HuH-7 (cell line): ENCODE measurements at places on chromosomes 5 and 9.
A peak's percentile ranks its signal among the peaks of the same experiment; 100 is the strongest.

GRCh38 chr5:64207978-64208377, 42.3 kb downstream of the RNF180 start:
- no peak for DNase-seq

- DNase-seq = no peak
Observed at GRCh38 chr9:92173318-92173717, 58.1 kb upstream of the SPTLC1 start.

DNA sequence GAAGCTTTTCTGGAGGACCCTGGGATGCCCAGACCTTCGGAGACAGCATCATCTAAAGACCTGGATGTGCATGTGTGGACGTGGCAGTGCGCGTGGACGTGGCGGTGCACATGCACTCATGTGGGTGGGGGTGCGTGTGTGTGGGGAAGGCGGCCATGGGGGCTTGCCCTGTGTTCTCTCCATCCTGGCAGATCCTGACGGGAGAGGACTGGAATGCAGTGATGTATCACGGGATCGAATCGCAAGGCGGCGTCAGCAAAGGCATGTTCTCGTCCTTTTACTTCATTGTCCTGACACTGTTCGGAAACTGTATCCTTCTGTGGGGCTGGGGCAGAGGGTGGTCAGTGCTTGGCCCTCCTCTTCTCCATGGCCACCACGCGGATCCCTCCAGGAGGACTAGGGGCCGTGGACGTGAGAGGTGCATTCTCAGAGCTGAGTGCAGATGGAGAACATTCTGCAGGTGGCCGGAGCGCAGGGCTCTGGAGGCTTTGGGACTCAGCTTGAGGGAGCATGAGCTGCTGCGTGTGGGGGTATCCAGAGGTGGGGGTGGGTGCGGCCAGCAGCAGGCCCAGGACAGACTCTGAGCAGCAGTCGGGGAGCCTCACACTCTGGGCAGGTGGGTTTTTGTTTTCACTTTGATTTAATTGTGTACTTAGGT, 129.1 kb downstream of the CACNA1B start:
- no peak for DNase-seq

DNA sequence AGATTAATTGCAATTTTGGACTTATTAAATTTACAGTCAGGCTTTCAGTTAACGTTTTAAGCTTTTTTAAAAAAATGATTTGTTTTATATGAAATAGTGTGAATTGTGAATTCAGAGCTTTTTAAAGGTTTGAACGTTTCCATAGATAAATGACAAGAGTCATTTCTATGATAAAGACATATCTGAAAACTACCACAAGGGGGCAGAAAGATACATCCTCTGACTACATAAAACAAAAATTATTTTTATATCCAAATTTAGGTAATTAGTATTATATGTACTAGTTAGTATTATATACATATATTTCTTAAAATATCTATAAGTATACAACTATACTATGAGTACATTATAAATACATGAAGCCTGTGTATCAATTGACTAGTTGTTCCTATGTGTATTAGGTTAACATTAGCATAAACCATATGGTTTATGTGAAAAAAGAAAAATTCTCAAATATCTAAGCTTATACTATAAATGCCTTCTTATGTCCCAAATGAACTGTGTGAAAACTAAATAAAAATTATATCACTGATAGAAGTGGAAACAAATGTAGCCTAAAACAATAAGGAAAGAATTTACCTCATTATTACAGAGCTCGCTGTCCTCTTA, 155.2 kb downstream of the MEF2C start:
- DNase-seq = no peak

DNA sequence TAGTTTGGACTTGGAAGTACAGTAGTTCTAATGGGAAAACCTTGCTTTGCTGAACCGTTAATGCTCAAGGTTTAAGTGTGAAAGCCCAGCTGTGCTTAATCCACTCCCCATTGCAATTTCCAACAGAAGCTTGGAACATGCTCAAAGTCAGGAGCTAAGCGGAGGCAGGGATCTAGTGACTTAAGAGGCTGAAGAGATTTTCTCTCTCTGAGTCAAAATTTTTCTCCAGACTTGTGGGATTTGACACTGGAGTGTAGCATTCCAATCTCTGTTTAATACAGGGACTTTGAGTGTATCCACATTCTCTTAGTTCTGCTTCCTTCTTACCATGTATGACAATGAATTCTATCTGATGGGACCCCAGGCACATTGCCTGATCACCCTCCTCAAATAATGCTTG, 471.8 kb downstream of the KIF4B start:
- no peak for DNase-seq

GRCh38 chr5:181168595-181169118, 21.3 kb downstream of the OR2V2 start:
- DNase-seq = no peak

- no peak for DNase-seq
Observed at GRCh38 chr9:95494416-95495371, 22.1 kb downstream of the PTCH1 start.

GRCh38 chr5:76720988-76721569, 5.2 kb downstream of the F2R start:
- DNase-seq = no peak

DNA sequence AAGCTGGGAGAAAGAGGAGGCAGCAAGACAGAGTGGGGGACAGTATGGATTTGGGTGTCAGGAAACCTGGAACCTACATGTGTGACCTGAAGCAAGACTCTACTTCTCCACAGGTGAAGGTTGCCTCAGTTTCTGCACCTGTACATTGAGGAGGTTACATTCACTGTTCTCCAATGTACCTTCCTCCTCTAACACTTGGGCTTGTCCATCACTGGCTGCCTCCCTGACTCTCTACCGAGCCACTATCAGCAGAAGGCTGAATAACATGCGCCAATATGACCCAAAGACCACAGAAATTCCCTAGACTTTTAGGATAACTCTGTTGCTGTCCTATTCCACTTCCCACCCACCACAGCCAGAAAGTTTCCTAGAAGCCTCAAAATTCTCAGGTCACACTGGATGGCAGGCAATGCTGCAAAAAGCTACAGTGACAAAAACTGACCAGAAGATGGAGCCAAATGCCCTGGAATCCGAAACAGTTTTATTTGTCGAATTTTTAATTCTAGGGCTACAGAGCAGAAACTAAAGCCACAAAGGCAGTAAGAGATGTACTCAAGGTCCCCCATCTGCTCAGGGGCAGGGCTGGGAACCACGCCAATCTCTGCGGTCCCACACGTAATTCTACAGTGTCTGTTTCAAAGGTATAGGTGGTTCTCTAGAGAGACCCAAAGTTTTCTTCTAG, 64.4 kb downstream of the FAM114A2 start:
- DNase-seq = peak; percentile 43

DNA sequence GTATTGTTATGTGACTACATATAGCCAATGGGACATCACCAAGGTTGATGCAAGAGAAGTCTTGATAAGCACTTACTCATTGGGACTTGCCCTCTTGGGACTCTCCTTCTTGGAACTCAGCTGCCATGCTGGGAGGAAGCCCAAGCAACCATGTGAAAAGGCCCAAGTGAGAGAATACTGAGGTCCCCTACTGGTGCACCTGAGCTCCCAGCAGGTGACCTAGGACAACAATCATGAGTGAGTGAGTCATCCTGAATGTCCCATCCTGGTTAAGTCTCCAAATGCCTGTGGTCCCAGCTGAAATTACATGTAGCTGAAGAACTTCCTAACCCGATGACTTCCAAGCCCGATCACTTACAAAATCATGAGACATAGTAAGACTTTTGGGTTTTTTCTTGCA, 260.7 kb downstream of the ICE1 start:
- no peak for DNase-seq

DNA sequence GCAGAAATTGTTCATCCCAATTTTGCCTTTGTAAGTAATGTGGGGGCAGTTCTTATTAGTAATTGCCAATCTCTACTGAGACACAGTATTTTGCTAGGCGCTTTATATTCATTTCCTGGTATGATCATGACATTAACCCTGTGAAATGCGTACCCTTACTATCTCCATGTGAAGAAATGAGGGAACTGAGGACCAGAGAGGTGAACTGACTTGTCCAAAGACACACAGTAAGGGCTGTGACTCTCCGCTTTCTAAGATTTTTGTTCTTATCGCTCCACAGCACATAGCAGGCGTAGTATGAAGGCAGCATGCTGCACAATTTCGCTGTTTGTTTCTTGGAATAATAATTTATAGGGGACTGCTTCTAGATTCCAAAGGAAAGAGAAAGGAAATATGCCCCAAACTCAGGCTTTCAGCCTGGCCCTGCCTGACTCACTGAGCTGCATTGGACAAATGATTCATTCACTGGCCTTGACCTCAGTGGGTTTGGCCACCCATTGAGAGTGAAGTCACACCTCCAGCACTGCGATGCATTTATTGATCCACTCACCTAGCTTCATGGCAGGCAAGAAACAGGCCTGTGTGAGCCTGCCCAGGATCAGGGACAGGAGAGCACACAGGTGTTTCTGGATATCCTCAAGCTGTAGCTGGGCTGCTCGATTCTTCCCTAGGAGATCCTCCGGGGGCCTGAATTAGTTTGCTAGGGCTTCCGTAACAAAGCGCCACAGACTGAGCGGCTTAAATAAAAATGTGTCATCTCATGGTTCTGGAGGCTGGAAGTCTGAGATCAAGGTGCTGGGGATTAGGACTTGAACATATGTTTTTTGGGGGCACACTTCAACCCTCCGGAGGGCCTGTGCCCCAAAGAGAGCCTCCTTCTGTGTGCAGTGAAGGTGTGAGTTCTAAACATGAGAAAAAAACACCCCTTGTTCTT, 7.2 kb upstream of the DUSP1 start:
- DNase-seq = peak; percentile 62

DNA sequence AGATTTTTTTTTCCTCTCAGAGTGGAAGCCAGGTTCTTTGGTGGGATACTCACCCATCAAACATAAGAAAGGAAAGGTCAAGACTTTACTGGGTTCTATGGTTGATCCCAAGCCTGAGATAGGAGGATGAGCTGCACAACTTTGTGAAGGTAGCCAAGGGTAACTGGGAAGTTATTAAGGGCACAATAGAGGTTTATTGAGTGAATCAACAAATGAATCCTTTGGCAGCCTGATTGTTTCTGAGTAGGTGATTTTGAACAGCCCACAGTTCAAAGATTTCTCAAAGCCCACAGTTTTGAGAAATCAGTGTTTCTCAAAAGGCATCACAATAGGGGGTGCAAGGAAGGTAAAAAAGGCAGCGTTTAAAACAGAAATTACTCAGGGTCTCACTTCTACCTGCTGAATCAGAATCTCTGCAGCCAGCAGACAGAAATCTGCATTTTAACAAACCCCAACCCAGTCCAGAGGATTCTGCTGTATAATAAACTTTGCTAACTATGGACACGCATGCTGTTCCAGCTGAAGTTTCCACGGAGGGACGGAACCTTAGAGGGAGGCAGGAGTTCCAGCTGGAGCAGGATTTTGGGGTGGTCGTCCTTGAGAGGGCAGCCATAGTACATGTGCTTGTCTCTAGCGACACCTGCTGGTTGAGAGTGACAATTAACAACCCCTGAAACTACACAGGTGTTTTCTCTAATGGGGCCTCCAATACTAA, 32.7 kb upstream of the FSD1L start:
- peak; percentile 38 for DNase-seq

DNA sequence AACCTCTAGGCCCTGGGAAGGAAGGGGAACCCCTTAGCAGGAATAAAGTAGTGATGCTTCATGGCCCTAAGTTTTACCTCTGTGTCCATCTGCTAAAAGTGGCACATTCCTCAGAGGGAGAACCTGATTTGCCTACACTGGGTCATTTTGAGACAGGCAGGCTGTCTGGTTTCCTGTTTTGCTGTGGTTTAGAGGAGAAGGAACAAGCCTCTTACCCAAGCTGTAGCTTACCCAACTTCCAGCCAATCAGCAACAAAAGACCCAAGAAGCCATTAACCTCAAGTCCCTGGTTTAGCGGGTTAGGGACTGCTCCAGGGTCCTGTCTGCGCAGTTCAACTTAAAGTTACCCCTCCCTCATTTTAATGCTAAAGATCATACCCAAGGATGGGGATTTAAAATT, 411.0 kb downstream of the MAT2B start:
- DNase-seq = no peak

DNA sequence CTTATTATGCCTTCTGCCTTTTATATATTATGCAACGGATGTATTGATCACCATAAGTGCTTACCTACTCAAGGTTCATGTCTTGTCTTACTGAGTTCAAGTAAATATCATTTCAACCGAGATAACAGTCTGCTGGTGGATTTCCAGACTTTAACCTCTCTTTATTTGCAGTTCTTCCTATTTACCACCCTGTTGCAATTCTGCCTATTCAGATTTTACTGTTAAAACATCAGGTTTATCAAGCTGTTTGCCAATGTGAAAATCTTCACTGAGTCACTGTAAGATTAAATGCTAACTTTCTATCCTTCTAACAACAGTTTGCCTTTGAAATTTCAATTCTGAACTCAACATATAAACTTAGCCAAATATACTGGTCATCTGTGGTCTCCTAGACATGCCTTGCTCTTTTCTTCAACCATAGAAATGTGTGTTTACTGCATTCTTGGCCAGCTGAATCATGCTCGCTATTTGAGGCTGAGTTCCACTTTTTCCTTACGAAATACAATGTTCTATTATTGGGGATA, 471.7 kb upstream of the RORB start:
- DNase-seq = peak; percentile 26

GRCh38 chr9:79104951-79105350, 466.8 kb upstream of the TLE4 start:
- no peak for DNase-seq

GRCh38 chr9:21982861-21983560, 11.2 kb downstream of the CDKN2A start:
- no peak for DNase-seq

DNA sequence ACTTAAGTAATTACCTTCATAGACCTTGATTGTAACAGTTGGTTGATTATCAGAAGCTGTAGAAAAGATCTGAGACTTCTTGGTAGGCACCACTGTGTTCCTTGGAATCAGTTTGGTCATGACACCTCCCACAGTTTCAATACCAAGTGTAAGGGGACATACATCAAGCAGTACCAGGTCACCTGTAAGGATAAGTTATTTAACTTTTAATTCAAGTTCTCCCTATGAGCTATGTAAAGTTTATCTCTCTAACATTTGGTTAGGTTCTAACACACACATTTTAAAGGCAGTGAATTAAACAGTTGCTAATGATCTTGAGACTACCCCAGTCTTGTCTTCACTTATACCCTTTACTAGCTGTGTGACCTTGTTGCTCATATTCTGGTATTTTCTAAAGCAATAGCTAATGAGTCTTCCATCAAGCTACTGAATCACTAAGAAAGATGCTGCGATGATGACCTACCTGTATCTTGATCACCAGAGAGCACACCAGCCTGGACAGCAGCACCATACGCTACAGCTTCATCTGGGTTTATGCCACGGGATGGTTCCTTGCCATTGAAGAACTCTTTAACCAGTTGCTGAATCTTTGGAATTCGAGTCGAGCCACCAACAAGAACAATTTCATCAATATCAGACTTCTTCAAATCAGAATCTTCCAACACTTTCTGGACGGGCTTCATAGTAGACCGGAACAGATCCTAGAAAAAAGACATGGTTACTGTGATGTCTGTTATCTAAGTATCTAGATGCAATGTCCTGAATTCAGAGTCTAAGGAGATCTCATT, 2.8 kb downstream of the HSPA5 start:
- no peak for DNase-seq

DNA sequence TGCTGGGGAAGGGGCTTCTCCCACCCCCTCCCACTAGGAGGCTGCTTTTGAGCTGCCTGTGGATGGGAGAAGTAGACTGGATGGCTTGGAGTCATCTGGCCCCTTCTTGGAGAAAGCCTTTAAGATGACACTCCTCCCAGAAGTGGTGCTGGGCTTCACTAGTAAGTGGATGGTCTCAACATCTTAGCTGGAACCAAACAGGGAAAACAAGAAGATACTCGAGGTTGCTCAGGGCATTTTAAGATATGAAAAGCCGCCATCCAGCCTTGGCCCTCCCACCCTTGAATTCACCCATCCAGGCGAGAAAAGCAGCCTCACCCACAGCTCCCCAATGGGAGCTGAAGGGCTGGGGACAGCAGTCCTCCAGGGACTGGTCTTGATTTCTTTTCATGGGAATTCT, 7.8 kb upstream of the SMIM32 start:
- DNase-seq = no peak
